Osteoblast (primary cell): ENCODE measurements at places on chromosomes 2 and 18. TPM values are rescaled to one million over a fixed set of nuclear protein-coding genes. Genes with fewer than 3 reads are reported as not detected.

LIMS4 gene
- 6.9 and 15.9 TPM in 2 replicates for total RNA-seq

- DNase-seq: no peak
- no peaks in the 10 kb centered on the region for H3K36me3 ChIP-seq
- peak overlapping the region; percentile 97 for H3K4me3 ChIP-seq
- peaks cover 29% of the 10 kb centered on the region for H3K4me1 ChIP-seq
Measured at GRCh38 chr2:86195808-86196387, 636 bp upstream of the IMMT start.

DNA sequence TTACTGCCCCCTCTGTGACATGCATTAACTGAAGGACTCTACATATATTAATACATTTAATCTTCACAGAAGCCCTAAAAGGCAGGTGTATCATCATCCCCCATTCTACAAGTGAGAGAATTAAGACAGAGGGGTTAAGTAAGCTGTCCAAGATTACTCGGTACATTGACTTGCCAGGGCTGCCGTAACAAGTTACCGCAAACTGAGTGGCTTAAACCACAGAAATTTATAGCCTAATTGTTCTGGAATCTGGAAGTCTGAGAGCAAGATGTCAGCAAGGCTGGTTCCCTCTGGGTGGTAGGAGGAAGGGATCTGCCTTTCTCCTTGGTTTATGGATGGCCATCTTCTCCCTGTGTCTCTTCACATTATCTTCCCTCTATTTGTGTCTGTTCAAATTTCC, 605.5 kb downstream of the EPHA4 start:
- no peak overlapping the region for H3K4me3 ChIP-seq
- H3K36me3 ChIP-seq: no peaks in the 10 kb centered on the region
- H3K4me1 ChIP-seq: no peaks in the 10 kb centered on the region
- no peak overlapping the region for H3K27ac ChIP-seq
- H3K27me3 ChIP-seq: no peaks in the 10 kb centered on the region

DNA sequence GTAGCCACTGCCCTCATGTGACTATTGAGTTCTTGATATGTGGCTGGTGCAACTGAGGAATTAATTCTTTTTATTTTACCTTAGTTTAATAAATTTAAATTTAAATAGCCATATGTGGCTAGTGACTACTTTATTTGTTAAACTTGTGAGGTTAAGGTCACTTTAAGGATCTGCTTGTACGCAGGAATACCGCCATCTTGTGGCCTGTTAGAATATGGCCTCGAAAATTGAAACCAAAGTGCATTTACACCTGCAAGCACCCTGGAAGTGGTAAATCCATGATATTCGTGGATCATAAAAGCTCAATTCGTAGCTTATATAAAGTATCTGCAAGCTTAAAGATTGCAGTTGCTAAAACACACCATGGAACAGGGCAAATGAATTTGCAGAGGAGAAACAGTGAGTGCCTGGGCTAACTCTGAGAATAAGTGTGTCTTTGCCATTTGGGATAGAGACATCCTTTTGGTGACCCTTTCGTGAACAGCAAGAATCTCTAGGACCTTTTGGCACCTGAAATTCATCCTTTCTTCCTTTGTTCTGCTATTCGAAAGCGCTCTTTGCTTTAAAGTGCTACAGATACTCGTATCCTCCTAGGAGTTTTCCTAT, 59.9 kb upstream of the REG3A start:
- peak; percentile 67 for DNase-seq
- no peak overlapping the region for H3K4me3 ChIP-seq
- H3K27me3 ChIP-seq: no peaks in the 10 kb centered on the region
- no peaks in the 10 kb centered on the region for H3K4me1 ChIP-seq

DNA sequence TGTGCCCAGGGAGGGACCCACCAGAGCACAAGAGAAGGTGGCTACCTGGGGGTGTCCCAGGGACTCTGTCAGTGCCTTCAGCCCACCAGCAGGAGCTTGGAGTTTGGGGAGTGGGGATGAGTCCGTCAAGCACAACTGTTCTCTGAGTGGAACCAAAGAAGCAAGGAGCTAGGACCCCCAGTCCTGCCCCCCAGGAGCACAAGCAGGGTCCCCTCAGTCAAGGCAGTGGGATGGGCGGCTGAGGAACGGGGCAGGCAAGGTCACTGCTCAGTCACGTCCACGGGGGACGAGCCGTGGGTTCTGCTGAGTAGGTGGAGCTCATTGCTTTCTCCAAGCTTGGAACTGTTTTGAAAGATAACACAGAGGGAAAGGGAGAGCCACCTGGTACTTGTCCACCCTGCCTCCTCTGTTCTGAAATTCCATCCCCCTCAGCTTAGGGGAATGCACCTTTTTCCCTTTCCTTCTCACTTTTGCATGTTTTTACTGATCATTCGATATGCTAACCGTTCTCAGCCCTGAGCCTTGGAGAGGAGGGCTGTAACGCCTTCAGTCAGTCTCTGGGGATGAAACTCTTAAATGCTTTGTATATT, 14.0 kb downstream of the ITM2C start:
- H3K27ac ChIP-seq: no peak overlapping the region
- no peaks in the 10 kb centered on the region for H3K27me3 ChIP-seq
- no peaks in the 10 kb centered on the region for H3K4me1 ChIP-seq
- no peaks in the 10 kb centered on the region for H3K36me3 ChIP-seq
- peak; percentile 23 for DNase-seq
- H3K4me3 ChIP-seq: no peak overlapping the region

DNA sequence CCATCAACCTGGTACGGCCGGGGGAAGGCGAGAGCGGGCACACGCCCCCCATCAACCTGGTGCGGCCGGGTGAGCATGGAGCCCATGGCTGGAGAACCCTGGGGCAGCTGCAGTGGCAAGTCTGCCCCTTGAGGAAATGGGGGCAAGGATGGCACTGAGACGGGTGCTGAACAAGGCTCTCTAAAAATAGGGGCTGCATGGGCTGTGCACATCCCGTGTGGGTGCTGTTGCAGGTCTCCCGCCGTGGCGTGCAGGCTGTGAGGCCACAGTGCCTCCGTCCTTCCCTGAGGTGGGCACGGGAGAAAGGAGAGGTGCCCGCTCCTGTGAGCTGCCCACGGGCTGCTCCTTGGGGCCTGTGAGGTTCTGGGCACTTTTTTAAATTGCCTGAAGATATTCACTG, 99.2 kb downstream of the NFATC1 start:
- H3K4me3 ChIP-seq: no peak overlapping the region
- H3K27me3 ChIP-seq: no peaks in the 10 kb centered on the region
- H3K27ac ChIP-seq: no peak overlapping the region
- H3K36me3 ChIP-seq: no peaks in the 10 kb centered on the region
- H3K4me1 ChIP-seq: peaks cover 6% of the 10 kb centered on the region

- no peak overlapping the region for H3K4me3 ChIP-seq
- peaks cover 22% of the 10 kb centered on the region for H3K36me3 ChIP-seq
- peak; percentile 75 for DNase-seq
- peak overlapping the region; percentile 93 for H3K27ac ChIP-seq
Measured at GRCh38 chr2:231161877-231162329, 36.5 kb upstream of the ARMC9 start.

GRCh38 chr2:12037301-12037700, 290.9 kb downstream of the LPIN1 start:
- no peak overlapping the region for H3K4me3 ChIP-seq
- no peak for DNase-seq
- no peaks in the 10 kb centered on the region for H3K27me3 ChIP-seq
- no peaks in the 10 kb centered on the region for H3K36me3 ChIP-seq
- no peak overlapping the region for H3K27ac ChIP-seq
